DMS79 treated with DMSO at 0.1 percent for 48 hours (cell line): ENCODE measurements at places on chromosomes 5 and 9.
A peak's percentile ranks its signal among the peaks of the same experiment; 100 is the strongest.

DNA sequence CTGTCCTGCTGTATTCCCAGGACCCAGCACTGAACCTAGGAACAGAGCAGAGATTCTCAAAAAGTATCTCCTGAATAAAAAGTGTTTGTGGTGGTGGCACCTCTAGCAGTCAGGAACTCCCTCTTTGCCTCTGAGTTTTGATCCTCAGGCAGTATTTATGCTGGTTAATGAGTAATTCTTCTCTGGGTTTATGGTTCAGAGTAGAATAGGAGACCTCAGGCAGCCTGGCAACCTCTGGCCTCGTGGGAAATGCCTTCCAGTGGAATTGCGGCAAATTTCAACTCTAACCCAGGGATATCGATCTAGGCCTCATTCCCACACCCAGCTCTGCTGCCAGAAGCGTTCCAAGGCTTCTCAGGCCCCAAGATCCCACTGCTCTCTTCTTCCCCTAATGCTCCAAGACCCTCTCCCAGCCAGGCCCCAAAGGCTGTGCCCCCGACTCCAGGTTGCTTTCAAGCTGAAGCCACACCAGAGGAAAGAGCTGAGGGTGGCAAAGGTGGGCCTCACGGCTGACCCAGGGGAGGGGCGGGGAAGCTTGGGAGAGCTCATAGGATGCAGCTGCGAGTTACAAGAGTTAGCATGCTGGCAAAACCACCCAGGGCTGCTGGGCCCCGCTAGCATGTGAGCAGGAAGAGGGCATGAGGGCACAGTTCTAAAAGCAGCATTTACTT is 10.9 kb upstream of the HDHD3 start:
- no peak for DNase-seq

DNA sequence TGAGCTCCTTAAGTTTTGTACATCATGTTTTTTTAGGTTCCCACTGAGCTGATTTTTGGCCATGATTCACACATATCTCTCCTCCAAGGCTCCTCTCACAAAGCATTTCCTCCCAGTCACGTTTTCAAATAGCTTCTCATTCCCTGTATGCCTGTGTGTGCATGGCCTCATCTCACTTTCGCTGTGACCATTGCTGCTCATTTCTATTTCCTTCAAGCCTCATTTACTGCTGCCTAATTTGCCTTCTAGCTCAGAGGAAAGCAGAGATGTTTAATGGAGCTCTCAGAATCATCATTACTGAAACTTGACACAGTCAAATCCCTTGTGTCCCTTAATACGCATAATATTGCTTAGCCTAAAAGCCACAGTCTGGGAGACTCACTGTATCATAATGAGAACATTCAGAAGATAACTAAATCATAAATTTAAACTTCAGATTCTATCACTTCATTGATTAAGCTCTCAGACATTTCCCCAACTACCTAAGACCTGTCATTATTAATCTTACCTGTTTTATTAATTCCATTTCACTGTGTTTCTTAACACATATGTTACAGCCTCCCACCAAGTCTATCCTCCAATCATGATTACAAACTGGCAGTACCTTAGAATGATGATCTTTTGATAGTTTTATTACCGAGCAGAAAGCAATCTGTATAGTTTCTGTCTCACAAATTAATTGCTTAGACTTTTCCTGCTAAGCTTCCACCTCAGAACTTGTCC is 278.3 kb upstream of the PTGER4 start:
- DNase-seq: no peak

- no peak for DNase-seq
Observed at GRCh38 chr5:57324181-57324580, 150.3 kb downstream of the GPBP1 start.

GRCh38 chr9:7324152-7324598 is 475.4 kb downstream of the DMAC1 start:
- DNase-seq: no peak

GRCh38 chr9:133115604-133116345 is 5.3 kb downstream of the RALGDS start:
- DNase-seq: no peak

DNA sequence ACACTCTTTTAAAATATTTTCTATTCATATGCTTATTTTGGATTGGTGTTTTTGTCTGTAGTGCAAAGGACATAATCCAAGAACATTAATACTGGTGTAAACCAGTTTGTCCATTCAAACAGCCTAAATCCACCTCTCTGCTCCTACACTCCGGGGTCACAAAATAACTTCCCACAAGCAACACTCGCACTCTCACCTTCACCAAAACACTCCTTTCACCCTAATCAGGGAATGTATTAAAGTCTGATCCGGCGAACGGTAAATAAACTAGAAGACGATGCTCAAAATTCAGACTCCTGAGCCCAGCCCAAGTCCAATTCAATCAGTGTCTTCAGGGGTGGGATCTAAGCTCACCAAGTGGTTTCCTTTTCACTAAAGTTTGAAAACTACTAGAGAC is 649 bp downstream of the AP3B1 start:
- no peak for DNase-seq

DNA sequence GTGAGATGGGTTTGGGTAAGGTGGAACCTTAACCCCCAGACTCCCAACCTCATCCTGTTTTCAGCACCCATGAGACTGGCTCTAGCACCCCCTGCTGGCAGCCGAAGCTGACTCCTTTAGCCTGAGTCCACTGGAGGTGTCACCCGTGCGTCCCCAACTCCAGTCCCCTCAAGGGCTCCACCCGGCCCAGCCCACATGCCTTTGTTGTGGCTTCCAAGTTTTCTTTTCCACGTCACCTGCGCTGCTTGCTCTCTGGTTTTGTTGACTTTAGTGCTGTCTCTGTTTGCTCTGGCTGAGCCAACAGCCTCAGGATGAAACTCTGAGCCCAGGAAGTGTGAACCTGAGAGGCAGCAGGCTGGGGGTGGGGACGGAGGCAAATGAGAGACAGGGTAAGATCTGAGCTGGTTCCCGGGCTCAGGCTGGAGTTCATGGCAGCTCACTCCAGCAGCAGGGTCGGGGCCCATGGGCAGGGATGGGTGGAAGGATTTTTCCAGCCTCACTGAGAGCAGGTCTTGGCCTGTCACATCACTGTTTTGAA is 13.2 kb upstream of the AQP7 start:
- DNase-seq: peak; percentile 44

- no peak for DNase-seq
Observed at GRCh38 chr5:128913551-128913950, 51.7 kb upstream of the SLC27A6 start.
